ENCODE measurements at places on chromosomes 5 and 9. TPM values are rescaled to one million over a fixed set of nuclear protein-coding genes. Genes with fewer than 3 reads are reported as not detected.
A peak's percentile ranks its signal among the peaks of the same experiment; 100 is the strongest.

AK8 gene
- total RNA-seq: 1.2 TPM

PCDHA2 gene
- total RNA-seq: 10.6 TPM

TMC1 gene
- 0.82 TPM for total RNA-seq

CARD9 gene
- 0.41 TPM for total RNA-seq

RPS23 gene
- 4,680 TPM for total RNA-seq

ZNF454 gene
- 9.0 TPM for total RNA-seq

SPATA31A3 gene
- not detected for total RNA-seq

ANKRA2 gene
- total RNA-seq: 38.7 TPM

IRGM gene
- not detected for total RNA-seq

ZDHHC11 gene
- 5.7 TPM for total RNA-seq

DNA sequence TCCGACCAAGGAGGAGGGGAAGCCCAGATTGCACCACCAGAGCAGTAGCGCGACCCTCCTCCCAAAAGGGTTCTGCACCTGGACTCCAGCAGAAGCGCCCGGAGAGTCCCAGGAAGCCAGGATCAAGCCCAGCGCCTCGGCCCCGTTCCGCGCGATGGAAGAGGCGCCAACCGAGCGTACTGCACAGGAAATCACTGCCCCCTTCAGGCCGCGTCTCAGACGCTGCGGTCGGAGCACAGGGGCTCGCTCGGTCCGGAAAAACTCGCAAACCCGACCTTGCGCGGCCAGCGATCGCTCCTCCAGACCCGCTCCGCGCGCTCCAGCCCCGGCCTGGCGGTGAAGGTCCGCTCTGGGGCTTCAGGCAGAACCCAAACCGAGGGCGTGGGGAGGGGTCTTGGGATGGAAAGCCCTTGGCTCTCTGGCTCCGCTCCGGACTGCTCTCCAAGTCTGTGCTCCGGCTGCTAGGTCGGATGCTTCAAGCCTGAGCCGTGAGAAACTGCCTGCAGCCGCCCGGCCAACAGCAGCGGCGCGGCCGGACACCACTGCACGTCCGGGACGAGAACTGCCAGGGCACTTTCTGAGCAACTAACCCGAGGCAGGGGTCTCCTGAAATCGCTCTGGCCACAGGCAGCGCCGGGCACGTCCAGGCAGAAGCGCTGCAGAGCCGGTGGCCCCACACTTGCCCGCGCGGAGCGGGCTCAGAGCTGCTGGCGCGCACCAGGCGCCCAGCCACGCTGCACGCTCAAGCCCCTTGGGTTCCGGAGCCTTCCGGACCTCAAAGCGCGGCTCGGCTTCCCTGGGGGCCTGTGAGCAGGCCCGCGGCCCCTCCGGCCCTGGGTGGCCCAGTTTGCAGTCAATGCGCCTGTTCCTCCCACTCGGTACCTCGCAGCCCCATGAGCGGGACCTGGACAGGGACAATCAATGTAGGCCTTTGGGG lies 1.3 kb downstream of the GABBR2 start:
- peak; percentile 50 for DNase-seq

DNA sequence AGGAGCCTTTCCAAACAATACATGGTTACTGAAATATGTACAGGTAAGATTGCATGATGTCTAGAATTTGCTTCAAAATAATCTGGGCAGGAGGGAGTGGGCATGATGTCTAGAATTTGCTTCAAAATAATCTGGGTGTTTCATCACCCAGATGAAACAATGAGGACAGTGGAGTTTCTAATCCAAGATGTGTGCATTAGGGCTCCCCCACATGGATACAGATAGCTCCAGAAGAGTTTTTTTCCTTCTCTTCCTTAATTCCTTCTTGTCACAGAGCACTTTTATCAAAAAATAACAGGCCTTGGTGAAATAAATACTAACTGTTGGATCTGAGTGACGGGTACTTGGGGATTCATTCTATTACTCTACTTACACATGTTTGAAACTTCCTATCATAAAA lies 14.9 kb downstream of the ATOX1 start:
- no peak for DNase-seq

GRCh38 chr5:149073213-149073612 lies 10.4 kb upstream of the SH3TC2 start:
- no peak for DNase-seq

GRCh38 chr5:126988021-126988569 lies 42.3 kb downstream of the MARCHF3 start:
- no peak for DNase-seq

GRCh38 chr5:86881493-86882090 lies 263.9 kb downstream of the COX7C start:
- no peak for DNase-seq

DNA sequence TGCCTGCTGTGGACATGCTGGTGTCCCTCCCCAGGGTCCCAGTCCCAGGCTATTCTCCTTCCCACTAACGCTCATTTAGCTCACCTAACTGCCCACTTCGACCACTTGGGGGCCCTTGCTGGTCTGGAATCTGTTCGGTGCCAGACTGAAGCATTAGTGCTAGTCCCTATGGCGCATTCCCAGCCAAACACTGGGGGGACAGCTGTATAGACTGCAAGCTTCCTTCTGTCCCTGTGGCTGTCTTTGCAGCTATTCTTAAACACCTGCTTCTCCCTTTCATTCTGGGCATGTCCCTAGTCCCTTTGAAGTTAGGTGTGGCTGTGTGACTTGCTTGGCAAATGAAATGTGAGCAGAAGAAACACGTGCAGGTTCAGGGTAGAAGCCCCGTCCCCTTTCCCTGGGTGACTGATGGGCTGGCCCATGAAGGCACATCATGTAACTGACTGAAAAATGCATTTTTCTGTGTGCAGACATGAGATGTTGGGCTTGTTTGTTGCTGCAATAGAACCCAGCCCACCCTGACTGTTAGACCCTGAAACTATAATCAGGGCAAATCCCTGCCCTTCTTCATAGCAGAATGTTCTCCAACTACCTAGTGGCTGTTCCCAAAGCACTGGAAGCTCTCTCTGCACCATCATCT lies 134.4 kb downstream of the BARX1 start:
- no peak for DNase-seq

DNA sequence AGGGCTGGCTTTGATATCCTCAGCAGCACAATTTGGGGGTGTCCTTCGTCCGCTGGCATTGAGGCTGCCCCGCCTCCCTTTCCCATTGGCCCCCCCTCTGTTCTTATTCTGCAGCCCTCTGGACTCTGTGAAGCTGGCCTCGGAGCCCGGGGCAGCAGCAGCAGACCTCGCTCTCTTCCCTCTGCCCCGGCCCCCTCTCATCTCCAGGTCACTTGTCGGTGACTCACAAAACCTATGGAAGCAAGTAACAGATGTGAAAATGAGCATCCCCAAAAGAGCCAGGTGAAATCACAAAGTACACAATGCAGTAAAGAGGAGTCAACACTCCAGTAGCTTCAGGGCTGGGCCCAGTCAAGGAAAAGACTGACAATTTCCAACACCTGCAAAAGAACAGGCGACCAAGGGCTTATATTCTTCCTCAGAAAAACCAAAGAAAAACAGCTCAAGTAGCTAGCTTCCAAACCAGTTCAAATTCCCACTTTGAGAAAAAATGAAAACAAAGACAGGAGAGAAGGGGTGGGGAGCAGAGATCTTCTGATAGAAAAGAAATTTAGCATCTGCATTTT lies 97.5 kb downstream of the ZNF608 start:
- no peak for DNase-seq

DNA sequence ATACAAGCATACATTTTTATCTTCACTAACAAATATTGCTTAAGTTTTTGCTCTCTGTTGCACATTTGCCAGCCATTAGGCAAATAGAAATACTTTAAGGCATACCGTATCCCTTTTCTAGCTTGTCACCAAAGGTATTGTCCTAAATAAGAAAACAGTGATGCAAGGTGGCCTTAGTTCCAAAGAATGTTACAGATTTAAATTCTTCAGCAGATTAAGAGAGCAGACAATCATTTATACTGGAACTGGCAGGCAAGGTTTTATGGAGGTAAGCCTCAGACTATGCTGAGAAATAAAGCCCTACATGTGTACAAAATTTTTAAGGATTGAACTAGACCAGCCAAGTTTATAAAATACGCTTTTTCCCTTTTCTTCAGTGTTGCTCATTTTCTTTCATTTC lies 247.8 kb downstream of the IZUMO3 start:
- no peak for DNase-seq

DNA sequence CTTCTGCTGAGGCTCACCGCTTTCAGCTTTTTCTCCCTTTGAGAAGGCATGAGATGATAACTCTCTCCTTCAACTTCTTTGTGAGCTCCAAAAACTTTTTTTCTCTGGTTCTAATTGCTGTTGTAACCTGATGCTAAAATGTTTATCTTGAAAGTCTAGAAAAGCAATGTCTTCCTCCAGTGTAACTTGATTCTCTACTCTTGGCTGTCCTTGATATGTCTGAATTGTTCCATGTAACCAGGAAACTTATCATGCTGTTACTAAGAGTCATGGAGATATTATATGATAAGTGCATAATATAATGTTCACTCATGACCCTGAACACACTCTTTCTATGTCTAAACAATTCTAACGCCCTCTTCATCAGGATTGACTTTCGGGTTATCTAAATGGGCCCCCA lies 128.0 kb upstream of the ABCA1 start:
- no peak for DNase-seq

DNA sequence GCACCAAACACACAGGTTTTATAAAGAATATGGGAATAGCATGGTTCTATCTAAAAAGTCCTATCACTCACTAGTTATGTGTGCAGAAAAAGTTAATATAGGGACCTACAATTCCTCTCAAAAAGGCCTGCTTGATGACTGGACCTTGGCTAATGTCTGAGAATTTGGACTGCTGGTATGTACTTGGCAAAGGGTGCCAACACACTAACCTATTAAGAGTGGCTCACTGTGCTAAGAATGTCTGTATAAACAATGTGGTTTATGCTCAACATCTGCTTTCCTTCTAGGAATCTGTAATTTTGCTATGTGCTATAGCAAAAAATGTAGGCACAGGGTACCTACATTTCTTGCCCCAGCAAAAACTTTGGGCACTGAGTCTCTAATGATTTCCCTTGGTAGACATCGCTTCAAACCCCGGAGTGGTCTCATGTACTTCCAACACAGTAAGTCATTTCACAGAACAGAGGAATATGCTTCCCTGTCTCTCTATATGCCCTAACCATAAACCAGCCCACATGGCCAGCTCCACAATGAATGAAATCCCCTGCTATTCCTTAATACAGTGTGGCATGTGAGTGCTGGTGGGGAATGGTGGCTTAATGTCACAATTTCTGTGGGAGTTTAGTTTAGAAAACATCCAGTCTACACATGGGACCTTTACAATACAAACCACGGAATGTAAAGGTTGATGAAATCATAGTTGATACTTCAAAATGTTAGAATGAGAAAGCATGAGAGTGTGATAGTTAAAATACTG lies 101.7 kb downstream of the UBAP2 start:
- no peak for DNase-seq

- no peak for DNase-seq
These were observed 115.6 kb downstream of the TRPM6 start for GRCh38 chr9:74772121-74772520.

DNA sequence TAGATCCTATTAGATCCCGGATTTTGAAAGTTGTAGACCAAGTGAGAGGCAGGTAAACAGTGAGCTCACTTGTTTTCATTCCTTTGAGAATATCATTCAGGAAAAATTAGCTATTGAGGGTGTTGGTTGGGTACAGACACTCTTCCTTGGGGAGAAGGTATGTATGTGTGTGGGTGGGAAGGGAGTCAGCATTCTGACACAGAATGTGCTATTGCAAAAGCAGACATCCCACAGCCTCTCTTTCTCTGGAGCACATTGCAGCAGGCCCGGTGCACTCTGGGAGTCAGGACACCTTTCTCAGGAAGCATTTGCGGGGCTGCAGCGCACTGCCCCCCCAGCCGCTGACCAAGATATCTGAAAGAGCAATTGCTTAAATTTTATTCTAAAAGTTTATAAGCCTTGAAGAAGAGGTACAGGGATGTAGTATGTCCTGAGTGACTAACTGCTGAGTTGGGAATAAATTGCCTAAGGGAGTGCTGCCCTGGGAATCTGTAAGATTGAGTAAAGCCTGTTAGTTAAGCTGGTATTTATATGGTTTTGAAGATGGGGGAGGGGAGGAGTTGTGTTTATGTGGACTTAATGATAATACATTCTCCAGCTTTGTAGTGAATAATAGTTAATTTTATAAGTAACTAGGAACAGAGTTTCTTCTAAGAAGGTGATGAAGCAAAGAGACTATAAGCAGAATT lies 5.2 kb downstream of the TNFAIP8 start:
- DNase-seq: no peak

DNA sequence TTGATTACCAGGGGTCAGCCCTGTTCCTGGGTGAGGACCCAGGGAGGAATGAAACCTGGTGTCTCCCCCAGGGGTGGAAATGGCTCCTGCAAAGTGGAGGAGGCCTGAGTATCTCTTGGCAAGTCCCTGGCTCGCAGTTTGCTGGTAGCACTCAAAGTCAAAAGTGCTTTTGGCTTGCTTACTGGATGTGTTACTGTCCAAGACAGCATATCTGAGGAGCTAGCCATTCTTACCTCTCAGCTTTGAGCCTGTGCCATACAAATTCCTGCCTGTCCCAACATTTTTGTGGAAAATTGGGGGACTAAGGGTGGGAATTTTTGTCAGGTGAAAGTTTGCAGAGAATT lies 9.9 kb downstream of the ZNF618 start:
- DNase-seq: no peak

DNA sequence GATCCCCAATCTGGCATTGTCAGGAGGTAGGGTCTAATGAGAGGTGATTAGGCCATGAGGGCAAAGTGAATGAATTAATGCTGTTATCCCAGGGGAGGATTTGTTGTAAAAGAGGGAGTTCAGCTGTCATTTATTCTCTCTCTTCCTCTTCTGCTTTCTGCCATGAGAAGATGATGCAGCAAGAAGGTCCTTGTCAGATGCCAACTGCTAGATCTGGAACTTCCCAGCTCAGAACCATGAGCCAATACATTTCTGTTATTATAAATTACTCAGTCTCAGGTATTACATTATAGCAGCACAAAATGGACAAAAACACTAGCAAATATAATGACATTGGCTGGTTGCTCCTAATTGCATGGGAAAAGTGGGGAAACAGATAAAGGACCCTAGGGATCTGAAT lies 15.6 kb upstream of the BICD2 start:
- DNase-seq: no peak

GRCh38 chr9:137452761-137453642 lies 6.1 kb downstream of the NSMF start:
- no peak for DNase-seq

DNA sequence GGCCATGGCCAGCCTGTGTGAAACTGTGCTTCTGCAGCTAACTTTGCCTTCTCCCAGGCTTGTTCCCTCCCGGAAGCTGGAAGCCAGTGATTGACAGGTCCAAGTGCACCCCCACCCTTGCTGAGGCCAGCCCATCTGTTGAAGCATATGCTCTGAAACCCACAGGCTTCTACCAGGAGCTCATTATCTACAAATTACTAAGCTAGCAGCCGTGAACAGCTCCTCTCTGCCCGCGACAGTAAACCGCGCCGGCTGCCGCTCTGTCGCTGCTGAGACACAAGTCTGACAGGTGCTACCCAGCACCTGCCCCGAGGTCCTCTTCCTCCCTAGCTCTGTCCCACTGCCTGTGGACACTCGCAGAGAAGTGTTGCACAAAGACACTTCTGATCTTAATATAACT lies 490.9 kb downstream of the GADD45G start:
- no peak for DNase-seq

- DNase-seq: no peak
These were observed 485.2 kb upstream of the KIF2A start for GRCh38 chr5:61820836-61821235.

All from frontal cortex (tissue), 4 donors.